Skin of body (tissue), 3 donors: ENCODE measurements at places on chromosomes 2 and 18.

GRCh38 chr2:236445678-236446077 is 123.9 kb upstream of the ACKR3 start:
- DNase-seq: no peak

DNA sequence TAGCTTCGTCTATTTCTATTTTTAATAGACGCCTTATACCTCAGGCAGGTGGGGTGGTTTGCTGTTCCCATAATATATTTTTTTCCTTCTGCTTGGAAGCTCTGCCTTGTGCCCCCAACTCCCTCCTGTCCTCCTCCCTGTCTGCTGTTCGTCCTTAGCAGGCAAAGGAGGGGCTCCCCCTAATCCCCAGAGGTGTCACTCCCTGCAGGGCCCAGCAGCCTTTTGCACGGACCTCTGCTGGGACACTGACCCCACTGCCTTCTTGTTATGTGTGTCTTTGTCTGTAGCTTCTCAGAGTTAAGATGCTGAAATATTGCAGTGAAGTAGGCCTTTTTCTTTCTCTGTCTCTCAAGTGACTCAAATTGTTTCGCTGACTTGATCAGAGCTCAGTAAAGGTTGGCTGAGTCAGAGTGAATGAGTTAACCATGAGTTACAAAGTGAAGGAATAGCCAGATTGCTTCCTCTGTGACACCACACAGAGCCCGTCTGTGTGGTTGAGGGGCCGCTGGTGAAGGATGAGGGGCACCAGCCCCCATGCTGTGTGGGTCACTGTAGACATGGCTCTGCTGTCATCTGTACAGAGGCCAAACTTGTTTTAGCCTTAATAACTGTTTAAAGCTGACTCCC is 47.7 kb downstream of the PRKCE start:
- DNase-seq: no peak

DNA sequence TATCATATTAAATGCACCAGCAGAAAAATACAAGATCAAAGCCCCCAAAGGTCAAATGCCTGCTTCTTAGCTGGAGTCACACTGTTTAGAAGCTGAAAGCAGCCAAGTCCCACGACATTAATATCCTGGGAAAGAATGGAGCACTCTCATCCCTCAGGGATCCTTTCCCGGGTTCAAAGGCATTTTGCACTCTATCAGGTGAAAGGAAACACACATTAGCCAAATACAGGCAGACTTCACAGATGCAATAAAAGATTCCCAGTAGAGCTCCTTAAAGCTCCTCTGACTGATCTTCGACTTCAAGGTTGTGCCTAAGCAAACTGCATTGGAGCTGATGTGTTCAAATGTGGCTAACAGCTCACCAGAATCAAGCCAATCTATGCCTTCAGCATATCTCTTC is 158.4 kb downstream of the RNF152 start:
- DNase-seq: no peak

GRCh38 chr18:77059294-77059916 is 73.2 kb downstream of the MBP start:
- DNase-seq: peak; percentile 10

GRCh38 chr18:2880473-2880872 is 33.7 kb downstream of the EMILIN2 start:
- no peak for DNase-seq

DNA sequence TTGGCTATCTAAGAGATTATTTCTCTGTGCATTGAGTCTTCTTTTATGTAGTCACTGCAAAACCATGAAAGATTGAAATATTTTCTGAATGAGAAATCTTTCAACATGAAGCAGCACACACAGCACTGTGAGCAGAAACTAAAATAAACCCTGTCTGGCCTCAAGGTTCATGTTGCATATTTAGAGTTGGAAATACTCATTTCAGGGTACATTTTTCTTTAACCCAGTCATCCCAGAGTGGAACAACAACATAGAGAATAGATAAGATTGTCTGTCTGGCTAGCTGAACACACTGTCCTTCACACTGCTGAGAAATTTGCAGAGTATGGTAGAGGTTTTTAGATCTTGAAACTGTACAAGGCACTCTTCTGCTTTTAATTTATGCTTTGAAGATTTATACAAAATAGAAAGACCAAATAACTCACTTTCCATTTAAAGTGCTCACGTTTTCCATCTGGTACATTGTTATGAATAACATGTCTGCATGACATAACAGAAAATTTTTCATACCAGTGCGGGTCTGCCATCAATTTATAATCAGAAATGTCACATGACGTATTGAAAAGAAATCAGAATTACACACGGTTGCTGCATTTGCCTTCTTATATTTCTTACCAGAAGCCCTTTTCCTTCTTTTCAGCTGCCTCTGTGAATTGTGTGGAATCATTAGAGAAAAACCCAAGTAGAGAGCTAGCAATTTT is 25.0 kb upstream of the FN1 start:
- peak; percentile 82 for DNase-seq

- DNase-seq: no peak
Measured at GRCh38 chr2:11245322-11245721, 90.1 kb downstream of the SLC66A3 start.

- no peak for DNase-seq
Measured at GRCh38 chr18:76771192-76771799, 51.1 kb upstream of the ZNF236 start.

- DNase-seq: no peak
Measured at GRCh38 chr18:58158008-58158407, 114.0 kb downstream of the NEDD4L start.

DNA sequence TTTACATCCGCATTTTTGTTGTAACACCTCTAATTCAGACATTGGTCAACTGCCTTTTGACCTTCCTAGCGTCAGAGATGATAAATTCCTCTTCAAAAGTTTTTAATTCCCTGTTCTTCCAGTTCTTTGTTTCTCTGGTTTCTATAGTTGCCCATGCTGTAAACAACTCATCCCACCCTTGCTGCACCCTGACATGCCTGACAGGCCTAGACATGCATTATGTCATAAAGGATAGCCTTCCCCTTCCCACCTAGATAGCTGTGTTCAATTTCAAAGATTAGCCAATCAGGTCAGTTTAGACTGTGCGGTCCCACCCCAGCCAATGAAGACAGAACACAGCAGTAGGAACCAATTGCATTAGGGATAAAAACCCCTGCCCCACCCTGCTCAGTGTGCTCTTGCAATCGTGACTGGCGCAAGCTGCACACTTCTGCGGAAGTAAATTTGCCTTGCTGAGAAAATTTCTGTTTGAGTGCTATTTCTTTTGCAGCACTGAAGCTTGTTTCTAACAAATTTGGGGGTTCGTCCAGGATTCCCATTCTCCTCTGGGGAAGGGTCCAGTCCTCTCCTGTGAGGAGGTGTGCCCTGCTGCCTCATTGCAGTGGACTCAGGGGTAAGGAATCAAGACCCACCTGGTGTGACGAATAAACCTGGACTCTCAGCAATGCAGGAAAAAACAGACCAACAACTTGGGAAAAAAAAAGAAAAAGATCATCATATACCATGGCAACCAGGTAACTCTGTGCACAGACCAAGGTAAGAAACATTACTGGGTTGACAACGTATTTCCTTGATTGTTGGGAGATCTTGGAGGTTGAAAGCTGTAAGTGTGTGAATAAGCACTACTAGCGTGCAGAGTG is 9.1 kb upstream of the SAP130 start:
- DNase-seq: no peak

GRCh38 chr2:14899621-14900414 is 267.3 kb downstream of the LRATD1 start:
- no peak for DNase-seq

- no peak for DNase-seq
Measured at GRCh38 chr2:46827274-46828134, 88.1 kb downstream of the MCFD2 start.

GRCh38 chr18:35918564-35918963 is 53.9 kb upstream of the RMP24 start:
- no peak for DNase-seq

DNA sequence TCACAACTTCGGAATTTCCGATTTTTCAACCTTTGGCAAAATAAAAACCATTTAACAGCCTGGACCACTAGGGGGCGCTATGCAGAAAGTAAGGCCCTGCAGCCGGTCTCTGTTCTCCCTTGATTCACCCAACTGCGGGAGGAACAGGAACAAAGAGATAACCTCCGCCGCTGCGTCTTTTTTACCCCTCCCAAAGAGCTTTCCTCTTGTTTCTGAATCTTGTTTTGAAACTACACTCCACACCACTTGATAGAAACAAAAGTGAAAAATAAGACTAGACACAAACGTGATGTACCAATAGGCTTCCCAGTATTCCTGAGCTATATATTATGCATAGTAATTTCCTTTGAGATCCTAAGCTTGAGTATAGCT is 231.2 kb downstream of the MYO3B start:
- DNase-seq: peak; percentile 36

GRCh38 chr2:56749152-56749752 is 565.5 kb downstream of the CCDC85A start:
- peak; percentile 9 for DNase-seq

DNA sequence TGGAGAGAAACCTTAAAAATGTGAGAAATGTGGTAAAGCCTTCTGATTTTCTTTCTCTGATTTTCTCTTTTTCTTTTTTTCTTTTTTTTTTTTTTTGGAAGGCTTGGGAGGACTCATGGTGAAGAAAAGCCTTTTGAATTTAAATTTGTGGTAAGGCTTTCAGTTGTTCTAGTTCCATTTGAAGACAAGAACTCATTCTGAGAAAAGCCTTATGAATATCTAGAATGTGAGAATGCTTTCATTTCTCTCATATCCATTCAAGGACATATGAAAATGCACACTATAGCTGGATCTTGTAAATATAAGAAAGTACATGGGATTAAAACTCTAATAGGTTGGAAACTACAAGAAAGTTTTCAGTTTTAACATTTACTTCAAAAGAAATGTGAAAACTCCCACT is 1045.2 kb upstream of the NRXN1 start:
- DNase-seq: no peak

DNA sequence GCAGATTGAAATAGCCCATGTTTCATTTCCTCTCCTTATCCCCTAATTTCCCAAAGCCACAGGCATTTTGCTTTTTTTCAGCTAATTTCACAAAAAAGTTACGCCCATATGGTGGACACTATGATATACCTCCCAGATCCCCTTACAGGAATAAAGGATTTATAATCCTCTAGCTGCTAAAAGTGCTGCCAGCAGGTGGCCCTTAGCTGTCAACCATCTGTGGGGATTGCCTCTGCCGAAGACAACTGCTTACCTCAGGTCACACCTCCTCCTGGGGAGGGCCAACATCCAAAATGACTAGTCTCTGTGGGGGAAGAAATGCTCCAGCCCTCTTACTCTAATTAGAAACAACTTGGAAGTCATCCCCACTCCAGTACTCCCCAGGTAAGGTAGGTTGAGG is 61.0 kb upstream of the EPB41L3 start:
- DNase-seq: no peak

DNA sequence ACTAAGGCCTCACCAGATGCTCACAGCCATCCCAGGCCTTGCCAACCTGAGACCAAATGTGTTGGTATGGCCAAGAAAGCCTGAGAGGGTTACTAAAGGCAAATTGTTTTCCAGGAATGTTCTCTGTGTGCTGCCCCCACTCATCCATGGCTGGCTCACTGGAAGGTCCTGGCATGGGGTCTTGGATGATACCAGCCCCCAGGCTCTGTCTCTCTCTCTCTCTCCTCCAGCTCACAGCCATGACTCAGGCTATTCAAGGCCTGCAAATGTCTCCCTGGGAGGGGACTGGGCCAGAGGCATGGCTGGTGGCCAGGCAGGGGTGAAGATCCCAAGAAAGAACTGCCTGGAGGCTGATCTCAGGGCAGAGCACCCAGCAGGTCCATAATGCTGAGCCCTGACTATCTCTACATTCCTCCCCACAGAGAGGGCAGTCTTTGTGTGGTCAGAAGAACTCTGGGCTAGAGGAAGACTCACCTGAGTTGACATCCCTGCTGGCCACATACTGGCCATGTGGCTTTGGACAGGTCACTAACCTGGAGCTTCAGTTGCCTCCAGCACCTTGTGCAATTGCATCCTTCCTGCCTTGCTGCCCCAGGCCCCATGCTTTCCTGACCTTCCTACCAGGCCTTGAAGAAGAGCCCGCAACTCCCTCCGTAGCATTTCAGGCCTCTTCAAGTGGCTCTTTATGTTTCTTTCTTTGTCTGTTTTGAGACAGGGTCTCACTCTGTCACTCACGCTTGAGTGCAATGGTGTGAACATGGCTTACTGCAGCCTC is 150.4 kb downstream of the ZFP36L2 start:
- DNase-seq: no peak

DNA sequence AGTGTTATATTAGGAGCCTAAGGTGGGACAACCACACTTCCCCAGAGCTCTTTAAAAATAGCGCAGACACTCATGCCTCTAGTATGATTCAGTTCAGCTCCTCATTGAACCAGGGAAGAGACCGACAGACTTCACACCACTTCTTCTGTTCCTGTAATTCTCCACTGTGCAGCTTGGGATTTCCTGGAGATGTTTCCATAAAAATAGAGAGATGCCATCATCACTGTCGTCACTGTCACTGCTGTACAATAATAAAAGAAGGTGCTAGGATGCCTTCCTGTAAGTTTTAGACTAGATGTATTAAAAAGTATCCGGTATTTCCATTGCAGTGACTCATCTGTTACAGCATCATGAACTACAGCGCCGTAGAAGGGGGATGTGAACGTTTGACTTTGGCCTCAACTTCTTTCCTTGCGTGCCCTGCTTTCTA is 110.9 kb downstream of the FAM210A start:
- no peak for DNase-seq

DNA sequence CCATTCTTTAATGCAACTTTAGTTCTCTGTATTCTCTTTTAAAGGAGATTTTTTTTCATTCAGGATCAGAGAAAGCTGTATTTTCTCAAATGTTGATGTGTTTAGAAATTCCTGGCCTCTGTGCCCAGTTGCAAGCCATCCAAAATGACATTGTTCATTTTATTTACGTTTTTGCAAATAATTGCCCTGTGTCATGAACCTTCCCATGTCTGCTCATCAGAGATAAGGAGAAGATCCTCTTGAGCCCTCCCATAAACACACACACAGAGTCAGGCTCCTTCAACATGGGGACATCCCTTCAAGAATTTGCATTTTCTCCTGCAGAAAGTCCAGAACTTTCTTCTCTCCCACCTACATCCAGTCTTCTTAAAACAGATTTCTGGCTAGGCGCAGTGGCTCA is 258.8 kb downstream of the GBX2 start:
- DNase-seq: no peak

DNA sequence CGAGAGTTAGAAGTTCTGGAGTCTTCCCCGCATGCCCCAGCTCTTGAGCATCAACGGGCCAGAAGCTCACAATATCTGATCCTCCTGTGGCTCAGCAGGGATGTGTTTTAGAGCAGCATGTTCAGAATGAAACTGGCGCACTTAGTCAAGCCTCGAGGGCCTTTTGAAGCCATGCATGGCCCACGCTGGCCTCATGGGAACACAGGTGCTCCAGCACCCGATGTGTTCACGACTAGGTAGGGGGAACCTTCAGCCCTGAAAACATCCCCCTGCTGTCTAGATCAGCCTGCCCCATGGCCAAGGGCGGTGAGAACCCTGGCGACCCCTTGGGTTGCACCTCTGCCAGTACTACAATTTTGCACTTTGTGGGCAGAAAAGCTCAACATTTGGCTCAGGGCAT is 32.8 kb downstream of the MSH6 start:
- DNase-seq: no peak
